CD4-positive, alpha-beta T cell treated with Interleukin-21 for 1 hour (primary cell): ENCODE measurements at places on chromosomes 12 and 14.

DNA sequence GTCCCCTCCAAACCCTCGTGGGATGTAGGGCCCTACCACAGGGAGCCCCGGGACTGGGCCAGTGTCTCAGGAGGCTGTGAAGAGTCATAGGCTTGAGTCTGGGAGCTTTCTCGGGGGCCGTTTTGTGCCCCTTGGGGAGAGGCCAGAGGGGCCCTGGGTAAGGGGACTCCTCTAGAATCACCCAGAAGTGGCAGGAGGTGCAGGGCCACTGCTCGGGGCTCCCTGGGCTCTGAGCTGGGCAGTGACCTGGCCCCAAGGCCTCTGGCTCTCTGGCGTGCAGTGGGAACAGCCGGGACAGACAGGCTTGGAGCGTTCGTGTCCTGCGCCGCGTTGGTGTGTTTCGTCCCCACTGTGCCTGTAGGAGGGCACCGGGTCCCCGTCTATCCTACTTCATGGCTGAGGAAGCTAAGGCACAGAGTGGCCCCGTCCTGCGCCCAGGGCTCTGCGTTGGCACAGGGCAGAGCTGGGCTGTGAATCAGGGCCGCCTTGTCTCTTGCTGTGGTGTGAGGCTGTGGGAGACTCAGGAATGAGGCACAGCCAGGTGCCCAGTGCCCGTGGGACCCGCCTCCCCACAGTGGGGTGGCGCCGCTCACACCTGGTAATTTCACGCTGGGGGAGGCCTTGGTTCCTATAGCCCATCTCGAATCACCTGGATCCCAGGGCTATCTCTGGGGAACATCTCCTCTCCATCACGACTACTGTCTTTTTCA, 23.8 kb upstream of the KIF26A start:
- DNase-seq = no peak

GRCh38 chr14:104331871-104332605, 193.7 kb downstream of the KIF26A start:
- DNase-seq = no peak

GRCh38 chr12:20629414-20630156, 65.5 kb upstream of the SLCO1C1 start:
- no peak for DNase-seq

- DNase-seq = no peak
Measured at GRCh38 chr12:130220706-130221100, 58.4 kb downstream of the FZD10 start.

DNA sequence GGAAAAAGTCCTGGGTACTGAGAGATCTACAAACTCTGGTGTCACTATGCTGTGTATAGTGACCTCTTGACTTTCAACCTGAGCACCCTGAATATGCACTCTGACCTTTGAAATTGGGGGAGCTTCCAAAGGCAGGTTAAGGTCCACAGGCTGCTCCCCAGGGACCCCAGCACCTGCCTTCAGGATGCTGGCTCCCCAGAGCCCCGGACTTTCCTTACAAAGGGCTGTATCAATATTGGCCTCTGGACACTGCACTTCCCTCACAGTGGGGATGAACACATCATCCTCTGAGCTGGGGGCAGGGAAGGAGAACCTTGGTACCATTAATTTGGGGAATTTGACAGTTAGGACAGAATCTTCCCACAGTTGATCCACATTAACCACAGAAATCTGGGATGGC, 14.3 kb downstream of the PLD4 start:
- DNase-seq = no peak
